HFFc6 (cell line): ENCODE measurements at places on chromosomes 2 and 18. TPM values are rescaled to one million over a fixed set of nuclear protein-coding genes. Genes with fewer than 3 reads are reported as not detected.

GRCh38 chr2:65731476-65731875 is 299.1 kb upstream of the SPRED2 start:
- no peak for DNase-seq

GRCh38 chr2:85439986-85440385 is 21.5 kb downstream of the SH2D6 start:
- DNase-seq = no peak

- no peak for DNase-seq
These were observed 112.2 kb downstream of the MAP4K4 start for GRCh38 chr2:101809698-101810097.

GRCh38 chr18:68520406-68521075 is 194.4 kb downstream of the TMX3 start:
- DNase-seq = peak; percentile 59

- no peak for DNase-seq
These were observed 187.1 kb downstream of the ZBTB7C start for GRCh38 chr18:48222118-48222517.

DNA sequence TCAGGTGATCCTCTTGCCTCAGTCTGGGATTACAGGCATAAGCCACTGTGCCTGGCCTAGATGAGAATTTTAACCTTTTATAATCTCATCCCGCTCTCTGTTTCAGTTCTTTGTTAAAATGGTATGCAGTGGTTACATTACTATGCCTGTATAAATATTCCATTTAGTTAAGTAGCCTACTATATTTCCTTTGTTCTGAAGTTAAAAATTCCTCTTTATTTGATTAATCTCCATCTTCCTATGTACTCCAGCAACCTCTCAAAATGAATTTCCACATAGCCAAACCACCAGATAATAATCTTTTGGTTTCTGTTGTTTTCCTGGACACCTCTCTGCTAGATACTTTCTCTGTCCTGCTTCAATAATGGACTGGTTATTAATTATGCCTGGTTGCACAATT is 15.8 kb downstream of the RAB10 start:
- no peak for DNase-seq

DNA sequence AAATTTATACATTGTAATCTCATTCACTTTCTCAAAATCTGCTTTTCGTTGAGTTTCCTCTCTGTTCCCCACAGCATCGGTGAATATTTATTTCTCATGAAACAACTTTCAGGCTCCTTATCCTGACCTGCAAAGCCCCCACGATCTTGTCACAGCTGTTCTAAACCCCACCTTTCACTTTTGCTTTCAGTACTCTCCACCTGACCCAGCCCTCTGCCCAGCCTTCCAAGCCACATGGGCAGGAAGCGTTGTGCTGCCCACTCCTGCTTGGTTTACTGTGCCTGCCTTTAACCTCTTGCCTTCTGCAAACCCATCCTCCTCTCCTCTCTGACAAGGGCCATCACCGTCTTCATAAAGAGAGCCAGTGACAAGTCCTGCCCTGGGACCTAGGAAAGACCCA is 262.5 kb downstream of the GALR1 start:
- DNase-seq = no peak

- DNase-seq = no peak
These were observed 90.2 kb downstream of the SMAD7 start for GRCh38 chr18:48860269-48861180.

GRCh38 chr2:220837226-220837625 is 734.9 kb downstream of the EPHA4 start:
- no peak for DNase-seq

- no peak for DNase-seq
These were observed 9.0 kb upstream of the HAAO start for GRCh38 chr2:42801381-42801780.

DNA sequence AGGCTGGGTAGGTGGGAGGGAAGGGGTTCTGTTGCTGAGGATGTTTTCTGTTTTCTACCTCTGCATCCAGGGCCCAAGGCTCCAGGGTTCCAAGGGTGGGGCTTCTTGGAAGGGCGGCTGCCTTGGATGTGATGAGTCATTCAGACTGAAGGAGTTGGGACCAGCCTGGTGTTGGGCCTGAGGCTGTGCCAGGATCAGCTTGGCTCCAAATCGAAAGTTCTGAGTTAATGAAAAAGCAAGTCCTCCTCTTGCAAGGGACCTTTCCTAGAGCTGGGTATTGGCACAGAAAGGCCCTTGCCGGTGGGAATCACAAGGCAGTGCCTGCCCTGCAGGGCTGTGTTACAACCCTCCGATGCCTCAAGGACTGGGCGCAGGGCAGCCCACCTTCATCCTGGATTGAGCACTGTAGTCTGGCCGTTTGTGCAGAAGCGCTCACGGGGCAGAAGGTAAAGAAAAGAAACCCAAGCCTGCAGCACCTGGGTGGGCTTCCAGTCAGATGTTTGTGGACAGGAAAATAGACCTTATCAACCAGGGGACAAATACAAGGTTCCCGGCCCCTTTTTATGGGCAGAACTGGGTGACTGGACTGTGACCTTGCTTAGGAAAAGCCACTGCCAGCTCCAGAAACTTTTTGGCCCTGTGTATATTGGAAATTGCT is 52.5 kb upstream of the MCFD2 start:
- DNase-seq = peak; percentile 81

DNA sequence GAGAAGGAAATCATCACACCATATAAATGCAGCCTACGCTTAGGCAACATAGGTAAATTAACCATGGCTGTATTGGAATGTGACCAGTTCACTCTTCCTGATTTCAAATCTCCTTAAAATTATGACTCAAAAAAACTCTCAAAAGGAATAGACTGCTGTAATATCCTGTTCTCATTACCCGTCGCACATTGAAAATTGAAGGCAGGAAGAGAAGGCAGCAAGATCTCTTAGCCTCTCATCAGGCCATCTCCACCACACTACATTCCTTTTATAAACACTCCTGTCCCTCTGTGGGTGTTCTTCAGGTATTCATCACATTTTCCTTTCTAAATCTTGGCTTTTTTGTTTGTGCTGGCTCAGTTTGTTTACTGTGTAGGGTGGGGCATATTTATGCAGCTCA is 83.2 kb downstream of the PPP1R1C start:
- DNase-seq = no peak

GRCh38 chr2:117232305-117232704 is 582.2 kb upstream of the DDX18 start:
- DNase-seq = no peak

GRCh38 chr18:48986851-48987761 is 36.3 kb upstream of the SMAD7 start:
- DNase-seq = no peak

GRCh38 chr2:46495231-46496030 is 16.1 kb downstream of the TMEM247 start:
- DNase-seq = peak; percentile 59

DNA sequence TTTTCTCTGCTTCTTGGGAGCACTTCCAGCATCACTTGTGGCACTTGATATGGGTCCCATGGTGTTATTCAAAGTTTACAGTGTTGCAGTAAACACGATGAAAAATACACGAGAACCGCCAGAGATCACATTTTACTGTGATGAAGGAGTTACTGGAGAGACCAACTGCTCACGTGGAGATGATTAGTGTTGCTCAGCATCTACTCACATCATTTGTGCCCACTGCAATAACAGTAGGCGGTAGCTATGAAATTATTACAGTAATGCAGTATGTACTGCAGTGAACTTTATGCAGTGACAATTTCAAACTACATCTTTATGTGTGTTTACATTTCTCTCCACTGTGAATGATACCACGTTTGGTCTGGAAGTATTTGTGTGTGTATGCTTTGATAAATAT is 93.5 kb downstream of the SLC4A3 start:
- no peak for DNase-seq

GRCh38 chr2:37489041-37489456 is 144.6 kb downstream of the QPCT start:
- no peak for DNase-seq

- DNase-seq = no peak
These were observed 91.7 kb upstream of the RAB6C start for GRCh38 chr2:129887688-129888266.

GRCh38 chr2:3625186-3625585 is 30.3 kb downstream of the COLEC11 start:
- DNase-seq = no peak

DNA sequence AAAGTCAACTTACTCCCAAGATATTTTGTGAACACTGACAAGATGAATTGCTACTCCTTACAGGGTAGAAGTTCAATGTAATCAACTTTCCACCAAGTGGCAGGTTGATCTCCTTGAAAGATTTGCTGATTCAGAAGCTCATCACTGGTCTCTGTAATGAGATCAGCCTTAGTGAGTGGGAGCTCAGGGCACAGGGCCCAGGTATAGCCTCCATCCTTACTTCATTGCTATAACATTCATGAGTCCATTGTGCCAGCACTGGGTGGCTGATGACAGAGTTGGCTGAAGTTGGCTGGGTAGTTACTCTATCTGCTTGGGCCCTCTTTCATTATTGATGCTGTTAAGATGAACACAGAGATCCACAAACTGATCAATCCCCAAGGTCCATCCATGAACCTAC is 379.0 kb downstream of the IRS1 start:
- DNase-seq = no peak

GRCh38 chr18:52348209-52348608 is 8.2 kb downstream of the DCC start:
- no peak for DNase-seq

DNA sequence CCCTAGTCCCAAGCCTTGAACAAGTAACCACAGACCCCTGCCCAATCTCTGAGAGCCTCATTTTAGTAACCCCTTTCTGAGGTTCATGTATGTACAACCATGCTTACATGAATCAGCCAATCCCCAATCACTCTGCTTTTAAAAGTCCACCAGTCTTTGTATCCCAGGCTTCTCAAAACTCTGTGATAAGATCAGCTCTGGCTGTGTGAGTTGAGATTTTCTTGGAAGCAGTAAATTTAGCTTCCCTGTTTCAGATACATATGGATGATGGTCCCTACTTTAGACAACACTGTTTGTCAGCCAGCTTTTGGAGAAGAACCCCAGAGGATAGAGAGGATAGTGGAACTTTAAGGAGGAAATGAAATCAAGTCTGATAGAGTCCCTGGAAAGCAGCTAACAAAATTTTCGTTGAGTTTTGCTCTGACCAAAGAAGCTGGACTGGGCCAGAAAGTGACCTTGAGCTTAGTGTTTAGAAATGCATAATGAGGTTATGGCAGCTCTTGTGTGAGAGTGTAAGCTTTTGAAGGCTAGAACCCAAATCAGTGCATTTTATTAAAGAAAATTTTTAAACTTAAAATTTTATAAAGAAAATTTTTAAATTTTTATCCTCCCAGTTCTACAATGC is 3.7 kb downstream of the ADNP2 start:
- no peak for DNase-seq

DNA sequence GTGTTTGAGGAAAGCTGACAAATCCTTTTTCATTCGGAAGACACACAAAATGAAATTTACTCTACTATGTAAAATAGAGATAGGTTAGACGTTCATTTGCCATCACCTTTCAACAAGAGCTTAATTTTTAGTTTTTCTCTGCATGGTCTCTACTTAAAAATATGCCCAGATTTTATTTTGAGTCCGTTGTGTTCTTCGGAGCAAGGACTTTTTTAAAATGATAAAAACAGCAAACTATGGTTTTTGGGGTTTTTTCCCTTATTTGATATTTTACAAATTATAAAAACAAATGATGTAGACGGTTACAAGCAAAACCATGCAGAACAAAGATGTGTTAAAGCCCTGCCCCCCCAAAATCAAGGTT is 53.3 kb upstream of the RBM44 start:
- DNase-seq = no peak

DNA sequence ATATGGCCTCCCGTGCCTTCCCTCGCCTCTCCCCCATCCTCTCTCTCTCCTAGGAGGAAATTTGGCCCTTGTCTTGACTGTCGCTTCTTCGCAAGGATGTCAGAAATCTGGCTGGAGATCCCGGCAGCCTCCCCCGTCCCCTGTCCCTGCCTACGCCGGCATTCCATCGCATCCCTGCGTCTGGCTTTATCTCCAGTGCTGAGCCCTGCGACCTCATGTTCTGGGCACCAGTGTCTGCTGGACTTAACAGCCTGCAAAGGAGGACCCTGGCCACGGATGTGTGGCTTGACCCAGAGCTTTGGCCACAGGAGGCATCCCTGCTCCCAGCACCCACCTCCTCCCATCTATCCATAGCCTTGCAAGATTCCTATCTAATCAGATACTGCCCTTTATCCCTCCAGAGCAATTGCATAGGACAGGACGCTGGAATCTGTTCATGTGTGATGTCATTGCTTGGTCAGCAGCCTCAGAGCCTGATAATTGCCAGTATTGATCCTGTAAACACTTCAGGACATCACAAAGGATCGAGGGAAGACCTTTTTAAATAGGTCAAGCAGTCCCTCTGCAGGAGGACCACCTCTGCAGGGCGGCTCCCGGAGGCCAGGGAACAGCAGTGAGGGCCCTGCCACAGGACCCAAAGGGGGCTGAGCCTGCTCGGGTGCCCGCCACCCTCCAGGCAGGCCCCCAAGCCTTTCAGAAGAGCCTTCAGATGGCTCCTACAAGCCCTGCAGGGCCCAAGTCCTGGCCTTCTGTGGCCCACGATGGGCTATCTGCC is 168.2 kb downstream of the TWIST2 start:
- DNase-seq = no peak

DNA sequence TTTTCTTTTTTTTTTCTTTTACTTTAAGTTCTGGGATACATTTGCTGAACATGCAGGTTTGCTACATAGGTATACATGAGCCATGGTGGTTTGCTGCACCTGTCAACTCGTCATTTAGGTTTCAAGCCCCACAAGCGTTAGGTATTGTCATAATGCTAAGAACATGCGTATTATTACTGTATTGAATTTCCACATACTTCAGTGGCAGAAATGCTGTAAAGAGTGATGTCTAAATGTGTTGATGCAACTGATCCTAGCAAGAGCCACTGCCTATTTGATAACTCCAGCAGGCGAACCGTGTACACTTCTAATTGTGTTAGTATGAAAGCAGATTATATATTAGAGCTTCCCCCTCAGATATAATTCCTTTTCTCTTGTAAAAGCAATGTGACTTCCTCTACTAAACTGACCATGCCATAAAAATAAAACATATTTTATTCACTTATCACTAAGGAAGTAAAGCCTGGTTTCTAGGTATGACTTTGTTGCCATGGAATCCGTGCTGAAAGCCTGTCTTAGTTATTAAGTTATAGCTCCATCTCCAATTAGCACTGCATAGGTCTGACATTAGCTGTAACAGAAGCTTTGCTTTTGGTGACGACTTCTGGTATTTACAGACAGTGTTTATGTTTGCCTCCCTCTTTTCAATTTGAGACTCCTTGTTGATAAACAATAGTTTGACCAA is 280.0 kb downstream of the GALR1 start:
- no peak for DNase-seq

GRCh38 chr2:218984239-218985020 is 554 bp downstream of the FEV start:
- no peak for DNase-seq

- no peak for DNase-seq
These were observed 140.8 kb upstream of the SETBP1 start for GRCh38 chr18:44539926-44540325.

AGAP1 gene
- total RNA-seq = 15.9 to 16.5 TPM (median 16.0 TPM) in 3 replicates

TWSG1 gene
- total RNA-seq = 126 to 153 TPM (median 133 TPM) in 3 replicates

VWC2L gene
- not detected in 3 replicates for total RNA-seq

STRADB gene
- total RNA-seq = 29.6 and 42.6 TPM in 2 replicates

PKP4 gene
- total RNA-seq = 39.0 to 43.4 TPM (median 39.2 TPM) in 3 replicates

LIMS3 gene
- 0.18 to 1.2 TPM (median 0.25 TPM) in 3 replicates for total RNA-seq

CRACDL gene
- not detected in 2 replicates for total RNA-seq

MEIS1 gene
- 64.0 to 85.4 TPM (median 78.3 TPM) in 3 replicates for total RNA-seq

RIT2 gene
- total RNA-seq = not detected in 3 replicates

RGPD4 gene
- 0.11 TPM in 1 of 3 replicates, not detected in the others for total RNA-seq

EML6 gene
- total RNA-seq = 0.24 to 0.55 TPM (median 0.36 TPM) in 3 replicates

LOXHD1 gene
- total RNA-seq = not detected in 3 replicates

POTEI gene
- total RNA-seq = not detected in 3 replicates

TYW5 gene
- 4.7 to 5.8 TPM (median 5.4 TPM) in 3 replicates for total RNA-seq

SH3RF3 gene
- 2.4 to 3.7 TPM (median 2.8 TPM) in 3 replicates for total RNA-seq

IL1F10 gene
- not detected in 3 replicates for total RNA-seq

IRS1 gene
- 35.6 to 45.6 TPM (median 36.1 TPM) in 3 replicates for total RNA-seq
